ENCODE measurements at places on chromosomes 3 and 15. TPM values are rescaled to one million over a fixed set of nuclear protein-coding genes. Genes with fewer than 3 reads are reported as not detected.

Gene CIP2A
- 6.9 TPM for total RNA-seq

GRCh38 chr15:23567921-23568320 lies 2.4 kb downstream of the MKRN3 start:
- DNase-seq = no peak

GRCh38 chr3:170355738-170356595 lies 1.5 kb upstream of the SKIL start:
- no peak for DNase-seq

DNA sequence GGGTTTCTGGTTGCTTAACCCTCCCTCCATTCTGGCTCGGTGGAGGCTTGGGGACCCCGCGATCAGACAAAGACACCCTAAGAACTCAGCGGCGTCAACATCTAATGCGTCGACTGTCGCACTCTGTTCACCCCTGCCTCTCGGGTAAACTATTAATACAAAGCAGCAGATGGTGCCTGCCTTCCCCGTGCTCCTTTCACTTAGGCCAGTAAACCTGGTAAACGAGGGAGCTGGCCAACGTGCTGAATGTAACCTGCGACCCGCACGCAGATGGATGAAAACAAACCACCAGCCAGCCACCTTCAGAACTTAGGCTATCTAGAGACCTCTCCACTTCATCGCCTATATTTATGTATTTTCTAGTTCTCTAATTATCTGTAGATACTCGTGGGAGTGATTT lies 848 bp upstream of the CADPS start:
- DNase-seq = peak; percentile 87

Gene AP3B2
- 0.36 TPM for total RNA-seq

GRCh38 chr15:77543159-77543882 lies 89.4 kb downstream of the LINGO1 start:
- DNase-seq = peak; percentile 99

DNA sequence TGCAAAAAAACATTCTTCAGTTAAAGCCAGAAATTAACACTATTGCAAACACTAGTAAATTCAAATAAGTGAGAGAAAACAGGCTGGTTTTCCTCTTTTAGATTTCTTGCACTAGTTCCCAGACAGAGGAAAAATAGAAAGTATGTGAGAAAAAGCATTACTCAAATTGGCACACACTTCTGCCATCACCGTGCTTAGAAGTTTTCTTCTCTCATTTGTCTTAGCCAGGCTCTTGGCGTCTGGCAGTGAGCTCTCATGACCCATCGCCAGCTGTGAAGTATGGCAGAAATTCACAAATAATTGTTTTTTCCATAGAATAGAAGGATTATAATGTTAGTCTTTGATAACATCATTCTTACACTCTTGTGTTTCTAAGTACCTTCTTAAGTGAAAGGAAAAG lies 515.9 kb downstream of the GBE1 start:
- DNase-seq = no peak

DNA sequence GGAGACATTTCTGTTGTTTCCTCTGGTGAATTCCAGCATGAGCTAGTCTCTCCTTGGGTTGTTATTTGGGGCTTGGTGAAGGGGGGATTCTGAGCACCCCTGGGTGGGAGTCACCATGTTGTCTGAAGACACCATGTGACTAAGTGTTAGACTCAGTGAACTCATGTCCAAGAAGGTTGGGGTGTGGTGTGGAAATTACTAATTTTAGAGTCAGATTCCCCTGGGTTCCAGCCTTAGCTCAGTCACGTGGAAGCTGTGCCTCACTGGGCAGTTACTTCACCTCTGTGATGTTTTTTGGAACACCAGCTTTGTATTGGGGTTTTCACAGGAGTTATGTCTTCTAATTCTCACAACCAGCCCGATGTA lies 171.5 kb downstream of the RPLP1 start:
- no peak for DNase-seq

- no peak for DNase-seq
These were observed 84.4 kb downstream of the BTD start for GRCh38 chr3:15685927-15686326.

- DNase-seq = no peak
These were observed 15.1 kb upstream of the RBP1 start for GRCh38 chr3:139554628-139555027.

- DNase-seq = no peak
These were observed 25.2 kb upstream of the DENND6A start for GRCh38 chr3:57718118-57718517.

DNA sequence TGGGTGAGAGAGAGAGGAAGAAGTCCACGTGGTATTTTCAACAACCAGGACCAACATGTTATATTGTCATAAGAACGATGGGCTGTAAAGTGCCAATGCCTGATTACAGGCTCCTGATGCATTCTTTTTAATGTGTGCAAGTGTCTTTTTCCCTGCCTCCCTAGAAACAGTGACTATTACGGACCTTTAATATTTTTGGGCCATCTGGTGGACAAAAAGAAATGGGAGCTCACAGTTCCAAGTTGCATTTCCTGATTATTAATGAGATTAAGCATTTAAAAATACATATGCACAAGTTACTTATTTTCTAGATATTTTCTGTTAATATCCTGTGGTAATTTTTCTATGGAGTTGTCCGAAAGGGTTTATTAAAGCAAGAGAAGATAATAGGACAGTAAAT lies 530.2 kb downstream of the NR2F2 start:
- no peak for DNase-seq

Gene OIP5
- 0.88 TPM for total RNA-seq

DNA sequence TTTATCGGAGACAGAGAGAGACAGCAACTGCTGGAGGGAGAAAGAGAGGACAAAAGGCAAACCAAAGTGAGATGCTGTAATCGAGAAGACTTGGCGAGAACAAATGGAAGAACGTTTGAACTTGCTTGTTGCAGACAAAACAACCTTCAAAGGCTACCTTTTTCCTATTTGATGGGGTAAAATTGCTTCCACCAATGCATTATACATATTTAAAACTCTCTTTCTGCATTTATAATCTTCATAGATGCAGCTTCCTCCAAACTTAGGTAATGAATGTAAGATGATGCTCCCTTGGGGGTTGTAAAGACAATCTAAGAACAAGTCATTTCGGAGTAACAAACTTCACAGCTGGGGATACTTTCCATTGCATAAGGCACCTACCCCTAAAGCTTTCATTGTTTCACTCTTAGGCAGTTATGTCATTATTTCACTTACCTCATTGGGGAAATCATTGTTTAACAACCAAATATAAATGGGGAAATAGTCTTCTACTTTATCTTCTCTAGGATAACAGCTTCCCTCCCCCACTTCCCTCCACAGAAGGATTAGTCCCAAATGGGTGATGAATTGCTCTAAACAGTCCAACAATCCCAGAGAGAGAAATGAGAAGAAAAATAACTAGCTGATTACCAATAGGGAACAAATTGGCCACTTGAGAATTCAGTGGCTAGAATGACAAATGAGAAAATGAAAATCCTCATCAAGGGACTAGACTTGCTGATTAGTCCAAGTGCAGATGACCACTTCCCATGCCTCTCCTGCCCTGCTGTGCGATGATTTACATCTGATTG lies 269.8 kb upstream of the ADAMTS9 start:
- DNase-seq = no peak

- DNase-seq = no peak
These were observed 452.1 kb upstream of the PPP2R3A start for GRCh38 chr3:135513106-135514059.

- DNase-seq = no peak
These were observed 278.0 kb downstream of the ZBBX start for GRCh38 chr3:167102071-167102470.

Gene RTP3
- not detected for total RNA-seq

DNA sequence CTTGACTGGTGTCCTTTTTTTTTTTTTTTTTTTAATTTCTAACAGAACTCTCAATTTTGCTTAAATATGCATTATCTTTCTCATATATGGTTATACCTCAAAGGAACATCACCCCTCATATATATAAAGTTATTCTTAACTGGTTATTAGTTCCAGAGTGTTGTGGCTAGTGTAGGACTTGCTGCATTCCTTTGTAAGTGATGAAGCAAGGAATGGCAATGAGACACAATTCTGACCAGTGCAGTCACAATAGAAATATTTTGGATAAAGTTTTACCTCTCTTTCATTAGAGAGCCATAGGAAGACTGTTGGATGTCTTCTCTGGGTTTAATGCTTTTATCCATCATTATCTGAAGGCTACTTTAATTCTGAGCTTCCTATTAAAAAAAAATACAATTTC lies 75.5 kb upstream of the CBLB start:
- DNase-seq = peak; percentile 71

GRCh38 chr3:107241217-107241616 lies 136.0 kb upstream of the CCDC54 start:
- peak; percentile 37 for DNase-seq

GRCh38 chr15:36432161-36432560 lies 147.3 kb upstream of the CDIN1 start:
- DNase-seq = peak; percentile 10

Gene NEO1
- total RNA-seq = 64.2 TPM

Gene C15orf62
- total RNA-seq = under 0.01 TPM

Gene SLC28A2
- total RNA-seq = not detected

- DNase-seq = no peak
These were observed 904.8 kb downstream of the NAALADL2 start for GRCh38 chr3:175763948-175764347.

DNA sequence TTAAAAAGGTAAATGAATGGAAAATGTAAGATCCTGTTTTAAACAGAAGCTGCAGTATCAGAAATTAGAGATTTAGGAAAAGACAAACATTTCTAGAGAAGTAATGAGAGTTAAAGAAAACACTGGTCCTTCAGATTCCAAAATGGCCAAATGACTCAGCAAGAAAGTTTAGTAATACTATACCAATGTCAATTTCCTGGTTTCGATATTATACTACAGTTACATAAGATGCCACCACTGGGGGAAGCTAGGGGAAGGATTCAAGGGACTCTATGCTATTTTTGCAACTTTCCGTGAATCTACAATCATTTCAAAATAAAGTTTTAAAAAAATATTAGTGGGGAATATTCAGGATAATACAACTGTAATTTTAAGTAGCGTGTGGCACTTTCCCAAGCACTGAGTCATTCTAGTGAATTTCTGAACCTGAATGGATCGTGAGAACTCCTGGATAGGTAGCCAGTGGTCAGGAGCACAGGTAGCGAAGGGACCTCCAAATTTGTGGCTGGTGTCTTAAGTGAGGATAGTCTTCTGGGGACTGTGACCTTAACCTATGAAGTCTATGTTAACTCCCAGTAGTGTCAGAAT lies 37.6 kb downstream of the TMCC1 start:
- peak; percentile 15 for DNase-seq

GRCh38 chr3:111975131-111975530 lies 3.7 kb upstream of the ABHD10 start:
- DNase-seq = no peak

DNA sequence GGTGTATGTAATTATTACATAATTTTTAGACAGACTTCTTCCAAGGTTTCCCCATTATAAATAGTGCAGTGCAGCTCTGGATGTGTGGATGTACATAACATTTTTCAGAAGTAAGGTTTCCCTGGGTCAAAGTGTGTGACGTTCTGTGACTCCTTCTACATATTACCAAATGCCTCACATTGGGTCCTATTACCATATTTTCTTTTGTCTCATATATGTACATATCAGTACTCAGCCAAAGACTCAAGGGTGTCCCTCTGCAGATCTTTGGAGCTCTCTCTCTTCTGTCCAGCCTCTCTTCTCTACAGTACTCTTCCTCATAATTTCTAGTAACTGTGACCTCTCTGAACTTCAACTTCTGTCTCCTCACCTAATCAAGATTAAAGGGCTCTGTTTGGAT lies 31.3 kb upstream of the PEX5L start:
- no peak for DNase-seq

- DNase-seq = peak; percentile 92
These were observed 11.4 kb downstream of the GPR87 start for GRCh38 chr3:151305060-151305774.

Gene RGMA
- total RNA-seq = 2.5 TPM

- peak; percentile 86 for DNase-seq
These were observed 8.6 kb upstream of the RPL29 start for GRCh38 chr3:52004163-52004787.

- DNase-seq = no peak
These were observed 328.2 kb downstream of the SHQ1 start for GRCh38 chr3:72519946-72520604.

GRCh38 chr15:78243491-78243941 lies 9.2 kb upstream of the ACSBG1 start:
- peak; percentile 95 for DNase-seq

DNA sequence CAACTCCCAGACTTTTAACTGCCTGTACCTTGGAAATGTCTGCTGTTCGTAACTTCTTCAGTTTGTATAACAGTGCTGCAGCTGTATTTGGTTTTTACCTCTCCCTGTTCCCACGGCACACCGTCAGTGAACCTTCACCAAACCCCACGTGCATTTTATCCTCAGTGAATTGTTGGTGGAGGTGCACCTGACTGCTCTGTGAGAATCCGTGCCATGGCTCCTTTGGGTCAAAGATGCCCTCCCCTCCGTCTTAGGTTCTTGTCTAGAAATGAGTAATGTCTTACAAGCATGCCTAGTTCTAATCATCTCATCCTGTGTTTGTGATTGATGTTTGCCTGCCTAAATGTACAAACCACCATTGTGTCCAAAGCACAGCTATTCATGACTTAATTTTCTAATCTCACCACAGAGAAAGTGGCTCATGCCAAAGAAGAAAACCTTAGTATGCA lies 28.2 kb downstream of the TPM1 start:
- no peak for DNase-seq

DNA sequence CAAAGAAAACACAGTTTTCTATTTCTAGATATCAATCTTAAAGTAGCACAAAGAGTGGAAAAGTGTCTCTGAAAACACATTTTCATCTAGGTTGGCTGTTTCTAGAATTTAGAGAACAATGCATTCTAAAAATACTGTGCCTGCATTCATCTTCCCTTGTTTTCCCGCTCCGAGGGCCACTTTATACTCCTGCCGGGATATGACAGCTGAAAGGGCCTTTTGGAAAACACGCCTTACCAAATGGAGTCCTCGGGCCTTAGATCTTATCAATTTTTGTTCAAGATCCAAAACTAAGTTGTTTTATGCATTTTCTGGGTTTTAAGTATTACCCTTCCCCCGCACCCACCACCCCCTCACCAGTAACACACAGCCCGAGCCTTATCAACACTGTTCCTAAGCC lies 47.9 kb upstream of the ARHGEF3 start:
- no peak for DNase-seq

DNA sequence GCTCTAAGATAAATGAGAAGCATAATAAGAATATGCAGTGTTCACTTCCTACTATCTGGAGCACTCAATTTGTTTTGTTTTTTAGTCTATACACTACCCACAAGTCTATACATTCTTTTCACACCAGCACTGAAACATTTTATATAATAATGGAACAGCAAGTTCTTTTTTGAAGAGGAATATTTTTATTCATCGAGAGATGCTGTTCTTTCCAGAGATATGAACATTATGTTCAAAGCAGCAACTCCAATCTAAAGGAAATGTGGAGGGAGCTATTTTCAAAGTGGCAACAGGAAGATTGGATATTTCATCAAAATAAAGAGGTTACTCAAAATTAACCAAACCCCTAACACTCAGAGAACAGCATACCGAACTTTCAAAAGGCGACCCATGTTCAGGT lies 16.4 kb upstream of the PYDC2 start:
- DNase-seq = no peak

DNA sequence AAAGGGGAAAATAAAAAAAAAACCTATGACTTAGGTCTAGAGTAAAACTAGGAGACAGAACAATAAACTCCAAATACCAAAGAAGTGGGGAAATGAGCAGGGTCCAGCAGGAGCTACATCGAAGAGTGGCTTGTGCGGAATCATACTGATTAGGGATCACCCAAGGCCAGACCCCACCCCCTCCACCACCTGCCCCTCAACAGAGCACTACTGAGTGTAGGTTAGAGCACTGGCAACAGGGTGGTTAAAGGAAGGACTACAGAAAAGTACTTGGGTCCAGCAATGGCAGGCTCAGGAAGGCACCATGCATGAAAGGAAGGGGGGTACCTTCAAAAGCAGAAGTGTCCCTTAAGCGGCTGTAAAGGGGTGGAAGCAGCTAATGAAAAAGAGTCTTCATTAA lies 96.2 kb downstream of the UBE3A start:
- DNase-seq = no peak
